ENCODE measurements at places on chromosomes 5 and 9.

GRCh38 chr5:59769041-59769360 lies 124.5 kb downstream of the PDE4D start:
- no peak for DNase-seq

DNA sequence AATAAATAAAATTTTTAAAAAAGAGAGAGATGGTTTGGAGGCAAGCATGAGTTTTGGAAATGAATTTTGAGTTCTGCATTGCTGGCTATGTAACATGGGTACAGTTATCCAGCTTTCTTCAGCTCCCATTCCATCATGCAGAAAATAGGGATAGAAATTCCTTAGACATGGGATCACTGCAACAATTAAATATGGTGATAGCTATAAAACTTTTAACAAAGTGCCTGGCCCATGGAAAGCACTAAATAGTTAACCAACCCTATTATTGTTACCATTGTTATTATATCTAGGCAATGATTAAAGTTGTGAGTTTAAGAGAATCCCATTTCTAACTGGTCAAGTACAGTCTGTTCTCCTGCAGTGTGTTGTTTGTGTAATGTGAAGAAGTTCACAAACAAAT lies 115.4 kb upstream of the GAS1 start:
- DNase-seq: no peak

DNA sequence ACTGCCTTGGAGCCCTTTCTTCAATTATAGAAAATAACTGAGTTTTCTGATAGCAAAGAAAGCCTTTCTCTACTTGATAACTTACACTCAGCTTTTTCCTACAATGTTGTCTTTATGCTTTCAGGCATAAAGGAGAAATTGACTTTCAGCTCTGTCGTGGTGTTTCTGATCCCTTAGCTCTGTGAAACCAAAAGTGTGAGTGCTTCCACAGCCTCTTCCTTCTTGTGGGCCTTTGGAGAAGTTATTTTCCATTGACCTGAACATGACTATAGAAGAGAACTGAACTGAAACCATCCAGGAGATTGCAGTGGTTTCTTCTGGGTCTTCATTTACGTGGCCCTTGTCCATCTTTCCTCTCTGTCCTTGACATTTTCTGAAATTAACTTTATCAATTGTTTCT lies 59.5 kb upstream of the EQTN start:
- DNase-seq: no peak

- peak; percentile 4 for DNase-seq
Measured at GRCh38 chr5:1593903-1594356, 70.2 kb upstream of the LPCAT1 start.

DNA sequence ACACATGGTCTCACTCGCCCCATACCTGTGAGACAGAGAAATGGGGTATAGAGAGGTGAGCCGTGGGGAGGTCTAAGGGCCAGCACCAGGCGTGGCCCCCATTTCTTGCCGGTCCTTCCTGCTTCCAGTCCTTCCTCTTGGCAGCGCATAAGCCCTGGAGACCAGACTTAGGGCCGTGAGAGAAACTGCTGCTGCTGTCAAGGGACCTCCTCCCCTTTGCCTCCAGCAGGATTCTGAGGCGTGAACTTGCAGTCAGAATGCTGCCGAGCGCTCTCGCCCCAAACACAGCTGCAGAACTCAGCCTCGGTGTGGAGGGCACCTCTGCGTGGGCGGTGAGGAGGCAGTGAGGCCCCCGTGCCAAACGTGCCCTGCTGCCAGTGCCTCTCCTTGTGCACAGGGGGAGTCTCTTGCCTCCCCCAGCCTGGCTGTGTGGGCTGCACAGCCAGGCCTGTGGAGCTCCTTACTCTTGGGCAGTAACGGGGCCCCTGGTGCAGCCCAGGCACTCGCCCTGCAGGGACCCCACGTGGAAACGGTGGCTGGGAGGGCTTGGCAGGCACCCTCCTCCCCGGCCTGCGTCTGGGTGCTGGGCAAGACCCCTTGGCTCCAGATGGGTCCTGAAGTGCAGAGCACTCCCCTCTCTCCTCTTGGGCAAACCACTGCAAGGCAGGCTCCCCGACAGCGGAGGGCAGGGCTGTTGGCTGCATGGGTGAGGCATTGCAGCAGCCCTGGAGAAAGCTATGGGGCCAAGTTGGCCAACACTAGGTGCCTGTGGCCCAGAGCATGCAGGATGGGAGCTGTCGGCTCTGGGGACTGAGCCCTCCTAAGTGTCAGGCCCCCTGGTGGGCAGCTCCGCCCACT lies 85.4 kb downstream of the RXRA start:
- DNase-seq: no peak

DNA sequence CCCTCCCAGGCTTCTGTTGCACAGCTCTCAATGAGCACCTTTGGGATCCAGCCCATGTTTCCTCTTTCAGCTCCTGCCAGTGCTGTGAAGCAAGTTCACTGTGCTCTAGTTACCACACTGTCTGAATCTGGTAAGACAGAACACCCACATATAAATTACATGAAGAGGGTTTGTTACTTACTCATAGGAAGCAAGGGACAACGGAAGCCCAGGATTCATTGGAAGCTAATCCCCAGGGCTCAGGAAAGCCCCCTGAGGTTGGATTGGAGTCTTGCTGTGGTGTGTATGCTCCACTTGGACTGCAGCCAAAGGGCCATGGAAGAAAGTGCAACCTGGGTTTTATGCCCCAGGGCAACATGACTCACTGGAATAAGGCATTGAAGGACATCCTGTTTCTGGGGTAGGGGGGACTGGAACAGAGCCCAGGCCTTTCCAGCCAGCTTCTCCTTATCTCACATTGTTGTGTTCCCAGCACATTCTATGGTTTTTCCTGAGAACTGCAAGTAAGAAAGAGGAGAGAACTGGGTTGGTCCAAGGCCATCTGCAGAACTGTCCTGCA lies 15.6 kb upstream of the CLK4 start:
- peak; percentile 92 for DNase-seq

GRCh38 chr9:20603524-20604268 lies 18.6 kb downstream of the MLLT3 start:
- no peak for DNase-seq

GRCh38 chr9:105046907-105047741 lies 119.2 kb upstream of the ABCA1 start:
- DNase-seq: no peak

DNA sequence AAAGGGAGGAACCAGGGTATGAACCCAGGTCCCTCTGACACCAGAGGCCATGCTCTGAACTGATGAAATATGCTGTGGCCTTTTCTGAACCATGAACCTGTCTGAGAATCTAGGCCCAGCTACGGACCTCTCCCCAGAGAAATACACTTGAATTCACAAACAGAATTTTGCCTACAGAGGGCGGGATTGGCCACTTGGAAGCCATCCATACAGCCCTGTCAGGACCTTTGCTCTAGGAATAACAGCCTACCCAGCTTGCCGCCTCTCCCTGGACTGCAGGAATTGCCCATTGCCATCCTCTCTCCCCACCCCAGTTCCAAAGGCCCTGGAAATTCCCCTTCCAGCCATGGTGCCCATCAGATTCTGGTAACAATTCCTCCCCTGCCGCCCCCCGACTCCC lies 26.6 kb downstream of the MORN5 start:
- DNase-seq: no peak

DNA sequence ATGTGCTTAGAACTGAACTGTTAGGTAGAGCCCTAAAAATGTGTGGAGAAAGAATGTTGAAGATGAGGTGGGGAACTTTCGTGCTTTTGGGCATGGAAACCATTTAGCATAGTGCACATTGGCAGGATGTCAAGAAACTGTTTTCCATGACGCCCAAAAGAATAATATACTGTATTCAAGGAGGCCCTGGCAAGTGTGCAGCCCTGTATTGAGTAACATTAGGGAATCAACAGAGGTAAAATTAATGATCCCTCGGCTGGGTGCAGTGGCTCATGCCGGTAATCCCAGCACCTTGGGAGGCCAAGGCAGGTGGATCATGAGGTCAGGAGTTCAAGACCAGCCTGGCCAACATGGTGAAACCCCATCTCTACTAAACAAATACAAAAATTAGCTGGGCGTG lies 20.9 kb upstream of the PLIN2 start:
- DNase-seq: peak; percentile 20

GRCh38 chr5:142846406-142846805 lies 76.2 kb downstream of the ARHGAP26 start:
- DNase-seq: no peak

DNA sequence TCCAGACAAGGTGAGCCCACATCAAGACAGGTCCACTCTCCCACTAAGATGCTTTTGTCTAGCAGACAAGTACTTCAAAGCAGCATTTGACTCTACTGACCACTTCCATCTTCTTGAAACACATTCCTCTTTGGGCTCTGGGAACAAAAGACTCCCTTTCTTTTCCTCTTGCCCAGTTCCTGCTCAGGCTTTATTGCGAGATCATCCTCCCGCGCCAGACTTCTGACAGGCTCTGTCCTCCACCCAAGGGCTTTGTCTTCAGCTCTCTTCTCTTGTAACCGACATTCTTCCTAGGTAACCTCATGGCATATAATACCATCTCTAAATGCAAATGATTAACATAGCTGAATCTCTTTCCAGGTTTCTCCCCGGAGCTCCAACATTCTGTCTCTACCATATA lies 85.8 kb downstream of the NUDT12 start:
- no peak for DNase-seq

GRCh38 chr5:123505633-123506032 lies 6.3 kb upstream of the CSNK1G3 start:
- DNase-seq: no peak

DNA sequence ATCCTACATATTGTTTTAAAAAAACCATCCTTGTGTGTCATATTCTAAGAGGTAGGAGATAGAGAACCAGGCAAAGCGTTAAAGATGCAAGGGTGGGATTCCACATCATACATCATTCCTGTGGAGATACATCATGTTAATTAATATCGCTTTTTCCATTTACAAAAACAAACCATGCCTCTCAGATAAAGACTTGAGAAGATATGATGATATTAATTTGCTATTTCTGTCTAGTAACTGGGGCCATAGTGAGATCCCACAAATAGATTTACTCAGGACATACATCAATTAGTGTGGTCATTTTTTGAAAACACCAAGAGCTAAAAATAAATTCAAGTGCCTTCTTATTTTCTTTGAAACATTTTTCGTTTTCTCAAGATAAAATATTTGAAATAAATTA lies 165.4 kb upstream of the TARS1 start:
- no peak for DNase-seq

GRCh38 chr9:128065907-128066712 lies 1.0 kb downstream of the NAIF1 start:
- DNase-seq: no peak

GRCh38 chr9:120931231-120932085 lies 4.9 kb upstream of the TRAF1 start:
- DNase-seq: peak; percentile 64

- DNase-seq: no peak
Measured at GRCh38 chr9:135791431-135792267, 89.7 kb downstream of the KCNT1 start.

DNA sequence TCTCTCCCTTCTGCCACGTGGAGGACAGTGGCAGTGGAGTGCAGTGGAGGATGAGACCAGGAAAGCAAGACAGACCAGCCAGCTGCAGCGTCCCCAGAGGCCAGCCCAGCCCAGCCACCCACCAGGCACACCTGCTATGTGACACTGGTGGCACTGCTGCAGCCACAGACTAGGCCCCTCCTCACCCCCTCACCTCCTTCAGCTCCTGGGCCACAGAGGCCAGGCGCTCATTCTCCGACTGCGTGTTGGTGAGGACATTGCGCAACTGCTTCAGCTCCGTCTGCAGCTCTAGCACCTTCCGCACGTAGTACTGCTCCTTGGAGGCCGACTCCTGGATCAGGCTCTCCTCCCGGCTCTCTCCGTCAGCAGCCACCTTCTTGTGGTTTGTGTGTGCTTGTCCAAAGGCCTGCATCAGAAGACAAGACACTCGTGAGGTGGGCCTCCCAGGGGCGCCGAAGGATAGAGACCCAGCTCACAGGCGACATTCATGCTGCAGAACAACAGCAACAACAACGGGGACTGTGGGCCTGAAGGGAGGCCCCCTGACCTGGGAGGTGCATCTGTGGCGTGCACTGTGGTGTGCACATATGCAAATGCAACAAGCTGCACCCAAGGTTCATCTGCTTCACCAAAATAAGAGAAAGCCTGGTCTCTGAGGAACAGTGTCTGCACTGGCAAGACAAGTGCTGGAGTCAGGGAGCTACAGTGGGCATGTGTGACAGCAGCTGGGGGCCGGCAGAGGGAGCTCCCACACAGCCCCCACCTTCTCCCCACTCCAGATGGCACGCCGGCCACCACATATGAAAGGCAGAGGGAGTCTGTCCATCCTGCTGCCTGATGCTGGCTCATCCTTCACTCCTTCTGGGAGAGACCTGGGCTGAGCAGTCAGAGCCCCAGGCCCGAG lies 35.5 kb downstream of the BICD2 start:
- no peak for DNase-seq

DNA sequence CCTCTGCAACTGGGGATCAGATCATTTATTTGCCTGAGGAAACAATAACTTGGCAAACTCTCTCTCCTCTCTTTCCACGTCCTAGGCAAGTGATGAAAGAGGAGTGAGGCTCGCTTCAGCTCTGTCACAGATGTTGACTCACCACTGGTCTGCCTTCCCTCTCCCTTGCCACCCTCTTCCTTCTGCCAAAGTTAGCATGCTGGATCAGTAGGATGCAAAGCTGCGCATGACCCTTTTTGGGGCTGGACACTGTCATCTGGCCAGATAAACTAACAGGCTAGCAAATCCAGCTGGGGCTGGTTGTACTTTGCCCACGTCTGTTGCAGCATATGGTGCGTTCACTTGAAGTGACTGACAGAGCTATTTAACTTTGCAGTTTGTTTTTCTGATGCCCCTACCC lies 36.2 kb upstream of the SMARCA2 start:
- DNase-seq: peak; percentile 12

- no peak for DNase-seq
Measured at GRCh38 chr9:121484651-121485446, 14.8 kb downstream of the GGTA1 start.

DNA sequence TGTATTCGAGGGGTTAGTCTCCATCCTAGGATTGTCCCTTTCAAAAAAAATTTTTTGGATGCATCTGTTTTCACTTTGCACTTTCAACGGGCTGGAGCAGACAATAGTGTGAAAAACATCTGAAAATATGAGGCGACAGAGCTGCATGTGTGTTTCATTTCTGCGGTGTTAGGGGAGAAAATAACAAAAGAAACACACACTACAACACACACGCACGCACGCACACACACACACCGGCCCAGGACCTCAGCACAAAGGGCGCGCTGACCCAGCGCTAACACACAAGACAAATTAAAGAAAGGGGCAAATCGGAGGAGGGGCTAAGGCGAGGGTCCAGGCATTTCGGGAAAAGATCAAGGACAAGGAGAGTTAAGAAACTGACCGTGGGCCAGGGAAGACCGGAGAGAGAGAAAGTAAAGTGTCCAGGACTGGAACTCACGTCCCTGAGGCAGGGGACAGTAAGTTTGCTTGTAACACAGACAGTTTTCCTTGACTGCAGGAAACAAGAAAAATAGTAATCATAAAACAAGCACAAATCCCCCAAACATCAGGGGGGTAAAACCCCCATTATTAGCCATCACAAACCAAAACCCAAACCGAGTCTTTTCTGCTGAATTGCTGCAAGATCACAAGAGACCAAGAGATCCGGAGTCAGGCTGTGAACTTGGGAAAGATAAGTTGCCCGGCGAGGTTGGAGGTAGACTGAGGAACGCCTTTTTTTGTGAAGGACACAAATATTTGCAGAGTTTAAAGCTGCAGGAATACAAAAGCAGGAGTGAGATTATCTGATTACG lies 302.1 kb downstream of the PARP8 start:
- DNase-seq: no peak
